ENCODE measurements at places on chromosomes 7 and 10.

- DNase-seq, result no peak
Measured at GRCh38 chr7:141387521-141388217, 163.5 kb upstream of the AGK start.

GRCh38 chr7:69962186-69963065, 364.2 kb downstream of the AUTS2 start:
- no peak for DNase-seq

GRCh38 chr7:128830231-128831177, at the start of gene FLNC:
Gene FLNC (plus strand): TSS chr7:128830406. CDS start chr7:128830638, 232 bp downstream.
- DNase-seq, result no peak

DNA sequence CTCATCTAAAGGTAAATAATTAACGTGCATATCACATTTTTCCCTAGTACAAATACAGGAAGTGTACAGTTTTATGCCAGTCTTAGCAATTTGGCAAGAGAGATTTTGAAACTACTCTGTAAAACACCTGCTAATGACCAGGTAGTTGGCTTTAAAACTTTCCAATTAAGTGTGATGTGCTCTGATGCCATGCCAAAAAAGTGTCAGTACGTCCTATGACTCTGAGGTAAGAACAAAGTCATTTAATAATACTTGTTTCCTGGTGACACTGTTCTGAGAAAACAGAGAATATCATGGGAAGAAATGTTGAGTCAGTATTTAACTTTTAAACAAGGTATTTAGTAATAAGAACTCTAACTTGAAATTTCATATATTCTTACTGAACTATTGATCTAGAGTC, 9.6 kb downstream of the PDZD8 start:
- DNase-seq, result no peak

DNA sequence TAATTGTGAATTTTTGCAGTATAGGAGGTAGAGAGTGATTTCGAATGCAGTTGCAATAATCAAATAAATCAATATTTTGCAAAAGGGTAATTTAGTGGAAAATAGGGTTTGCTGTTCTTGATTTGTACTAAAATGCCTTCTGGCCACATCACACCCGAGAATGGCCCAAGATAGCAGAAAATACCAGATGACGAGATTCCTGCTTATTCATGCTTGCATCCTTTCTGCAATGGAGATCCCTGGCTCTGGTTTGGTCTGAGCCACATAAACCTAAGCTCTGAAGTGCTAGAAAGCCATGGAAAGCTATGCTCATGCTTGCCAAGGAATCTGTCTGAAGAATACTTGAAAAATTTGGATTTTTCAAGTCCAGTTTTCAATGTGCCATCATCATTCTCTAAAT, 634.2 kb upstream of the COBL start:
- no peak for DNase-seq

- no peak for DNase-seq
Measured at GRCh38 chr10:3926675-3927525, 141.9 kb upstream of the KLF6 start.

DNA sequence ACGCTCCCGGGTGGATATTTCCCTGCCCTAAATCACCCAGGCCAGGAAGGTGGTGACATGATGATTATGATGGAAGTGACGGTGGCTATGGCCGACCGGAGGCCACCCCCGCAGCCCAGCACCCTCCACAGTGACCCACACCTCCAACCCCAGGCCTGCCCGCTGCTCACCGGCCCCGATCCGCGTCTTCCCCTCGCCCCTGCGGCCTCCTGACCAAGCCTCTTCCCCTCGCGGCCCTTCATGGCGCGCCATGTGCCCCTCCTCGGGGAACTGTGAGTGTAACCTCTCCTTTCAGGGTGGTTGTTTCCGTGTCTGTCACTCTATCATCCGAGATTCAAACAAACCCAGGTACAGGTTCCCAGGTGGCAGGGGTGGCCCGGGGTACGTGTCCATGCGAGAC, 78.3 kb downstream of the UNCX start:
- DNase-seq, result no peak

DNA sequence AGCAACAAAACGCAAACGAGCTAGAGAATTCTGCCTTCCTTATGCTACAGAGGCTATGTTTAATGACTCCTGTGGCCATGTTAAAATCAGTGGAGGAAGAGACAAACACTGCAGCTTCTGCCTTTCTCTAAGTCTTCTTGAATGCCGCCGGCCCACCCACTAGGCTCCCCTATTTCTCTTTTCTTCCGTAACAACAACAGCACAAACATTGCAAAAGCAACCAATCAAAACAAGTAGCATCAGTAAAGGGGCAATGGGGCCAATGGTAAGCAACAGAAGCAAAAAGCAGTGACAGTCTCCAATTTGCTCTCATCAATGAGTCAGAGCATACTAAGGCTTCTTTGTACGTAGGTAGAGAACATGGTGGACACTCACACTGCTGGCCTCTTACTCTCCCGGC, 26.8 kb downstream of the DNAJC1 start:
- DNase-seq, result no peak

DNA sequence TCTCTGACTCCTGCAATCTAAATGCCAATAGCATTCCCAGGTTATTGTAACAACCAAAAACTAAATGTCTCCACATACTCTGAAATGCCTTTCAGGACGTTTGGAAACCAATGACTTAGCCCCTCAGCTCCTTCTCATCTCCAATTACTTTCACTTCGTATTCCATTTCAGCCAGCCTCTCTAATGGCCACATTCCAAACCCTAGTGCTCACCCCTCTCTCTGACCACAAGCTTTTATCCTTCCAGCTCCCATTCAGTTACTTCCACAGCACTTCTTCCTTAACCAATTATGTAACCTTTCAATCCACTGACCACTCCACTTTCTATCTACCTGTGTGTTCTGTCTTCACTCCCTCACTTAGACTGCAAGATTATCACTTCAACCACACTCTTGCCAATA, 4.3 kb downstream of the NOC3L start:
- no peak for DNase-seq

GRCh38 chr7:106704000-106704840, 43.3 kb upstream of the CCDC71L start:
- DNase-seq, result no peak

DNA sequence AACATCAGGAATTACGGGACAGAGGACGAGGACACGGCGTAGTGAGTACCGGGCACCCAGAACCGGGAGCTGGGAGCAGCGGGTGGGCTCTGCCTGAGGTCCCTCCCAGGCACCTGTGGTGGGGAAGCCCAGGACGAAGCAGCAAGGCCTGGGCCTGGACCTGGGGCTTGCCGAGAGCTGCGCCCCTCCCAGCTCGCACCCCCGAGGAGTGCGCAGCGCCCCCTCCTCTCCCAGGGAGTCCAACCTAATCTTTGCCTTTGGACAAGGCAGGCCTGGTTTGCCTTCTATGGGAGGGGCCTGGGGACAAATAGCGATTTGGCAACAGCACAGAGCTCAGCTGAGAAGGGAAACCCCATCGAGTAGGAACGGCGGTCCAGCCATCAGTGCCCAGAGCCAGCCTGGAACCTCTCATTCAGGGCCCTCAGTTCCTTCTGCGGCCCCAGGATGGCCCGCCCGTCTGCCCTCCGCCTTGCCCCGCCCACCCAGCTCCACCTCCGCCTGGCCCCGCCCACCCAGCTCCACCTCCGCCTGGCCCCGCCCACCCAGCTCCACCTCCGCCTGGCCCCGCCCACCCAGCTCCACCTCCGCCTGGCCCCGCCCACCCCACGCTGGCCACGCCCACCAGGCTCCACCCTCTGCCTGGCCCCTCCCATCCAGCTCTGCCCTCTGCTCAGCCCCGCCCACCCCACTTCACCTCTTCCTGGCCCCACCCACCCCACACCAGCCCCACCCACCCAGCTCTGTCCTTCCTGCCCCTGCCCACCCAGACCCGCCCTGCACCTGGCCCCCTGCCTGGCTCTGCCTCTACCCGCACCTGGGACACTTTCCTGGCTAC, 32.5 kb upstream of the KNDC1 start:
- peak; percentile 28 for DNase-seq

GRCh38 chr7:107615910-107616680, 36.0 kb downstream of the BCAP29 start:
- no peak for DNase-seq

- DNase-seq, result no peak
Measured at GRCh38 chr7:116978006-116978405, 24.7 kb downstream of the ST7 start.

DNA sequence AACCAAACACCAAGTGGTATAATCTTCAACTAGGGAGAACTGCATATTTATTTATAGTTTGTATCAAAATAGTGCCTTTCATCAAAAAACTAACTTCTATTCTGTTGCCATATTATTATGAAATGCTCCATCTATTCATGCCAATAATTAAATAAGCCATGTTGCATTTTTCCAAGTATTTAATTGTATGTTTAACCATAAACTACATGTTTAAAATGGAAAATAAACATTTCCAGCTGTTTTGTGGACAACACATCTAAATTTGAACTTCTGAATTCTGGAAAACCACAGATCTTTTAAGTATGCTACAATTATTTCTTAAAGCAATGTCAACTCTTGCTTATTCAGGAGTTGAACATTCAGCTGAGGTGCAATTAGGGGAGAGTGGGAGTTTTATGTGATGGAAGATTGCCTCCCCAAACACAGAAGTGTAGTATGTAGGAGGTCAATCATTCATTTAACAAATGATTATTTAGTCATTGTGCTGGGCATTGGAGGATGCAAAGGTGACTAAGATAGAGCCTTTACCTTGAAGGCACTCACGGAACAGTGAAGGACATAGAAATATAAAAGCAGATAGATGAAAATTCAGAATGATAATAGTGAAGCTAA, 80.7 kb upstream of the PPP1R3C start:
- DNase-seq, result no peak

- no peak for DNase-seq
Measured at GRCh38 chr7:41576166-41576565, 126.7 kb downstream of the INHBA start.

DNA sequence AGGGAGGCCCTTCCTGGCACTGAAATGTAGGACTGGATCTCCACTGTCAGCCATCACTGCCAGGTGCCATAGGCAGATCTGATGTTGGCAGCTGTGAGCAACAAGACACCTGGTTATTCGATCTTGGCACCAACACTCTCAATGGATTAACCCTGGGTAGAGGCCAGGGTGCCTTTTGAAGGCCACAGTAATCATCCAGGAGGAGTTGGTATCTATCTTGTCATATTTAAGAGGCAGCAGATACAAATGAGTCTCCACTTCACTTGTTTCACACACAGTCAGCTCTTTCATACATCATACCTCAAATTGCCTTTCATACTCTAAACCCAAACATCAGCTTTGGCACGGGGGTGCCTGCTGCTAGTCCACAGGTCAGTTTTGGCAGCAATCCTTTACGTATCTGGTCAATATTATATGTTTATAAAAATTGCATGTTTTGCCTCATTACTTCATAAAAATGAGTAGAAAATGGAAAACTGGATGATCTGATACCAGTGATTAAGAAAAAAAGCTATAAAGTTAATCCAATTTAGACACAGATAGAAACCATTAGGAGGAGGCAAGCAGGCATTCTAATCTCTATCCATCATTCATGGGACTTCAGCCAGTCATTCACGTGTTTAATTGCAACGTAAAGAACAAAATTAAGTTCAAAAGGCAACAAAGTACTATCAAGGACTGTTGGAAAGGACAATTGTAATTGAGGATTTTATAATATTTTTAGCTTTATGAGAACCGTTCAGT, 12.7 kb upstream of the CACUL1 start:
- DNase-seq, result no peak

DNA sequence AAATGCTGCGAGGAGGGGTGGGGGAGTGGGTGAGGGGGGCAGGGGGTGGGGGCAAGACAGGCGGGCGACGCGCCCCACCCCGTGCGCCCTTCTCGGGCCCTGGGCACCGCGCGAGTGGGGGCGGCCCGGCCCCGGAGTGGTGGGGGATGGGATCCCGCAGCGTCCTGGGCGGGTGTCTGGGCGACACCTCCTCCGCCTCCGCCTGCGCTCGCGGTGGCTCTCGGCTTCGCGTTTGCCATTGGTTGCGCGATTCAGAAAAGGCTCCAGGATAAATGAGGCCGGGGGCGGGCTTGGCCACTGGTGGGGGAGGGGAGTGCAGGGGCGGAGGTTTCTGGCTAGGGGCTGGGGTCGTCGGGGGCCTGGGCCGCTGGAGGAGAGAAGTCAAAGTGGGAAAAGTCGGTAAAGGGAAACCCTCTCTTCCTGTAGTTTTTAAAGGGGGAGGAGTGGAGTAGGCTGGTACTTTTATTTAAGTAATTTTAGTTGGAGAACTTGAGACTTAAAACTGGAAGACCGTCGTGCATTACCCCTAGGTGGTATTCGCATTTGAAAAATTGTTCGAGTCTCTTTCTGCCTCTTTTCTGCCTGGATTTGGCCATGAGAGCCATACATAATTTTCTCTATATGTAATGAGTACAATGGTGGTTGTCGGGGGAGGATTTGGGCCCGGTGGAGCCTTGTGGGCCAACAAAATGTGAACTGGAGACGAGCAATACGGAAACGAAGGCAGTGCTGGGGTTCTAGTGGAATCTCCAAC, 992 bp upstream of the IGF2BP3 start:
- DNase-seq, result no peak

- no peak for DNase-seq
Measured at GRCh38 chr7:140639366-140640053, 1.1 kb downstream of the DENND2A start.

DNA sequence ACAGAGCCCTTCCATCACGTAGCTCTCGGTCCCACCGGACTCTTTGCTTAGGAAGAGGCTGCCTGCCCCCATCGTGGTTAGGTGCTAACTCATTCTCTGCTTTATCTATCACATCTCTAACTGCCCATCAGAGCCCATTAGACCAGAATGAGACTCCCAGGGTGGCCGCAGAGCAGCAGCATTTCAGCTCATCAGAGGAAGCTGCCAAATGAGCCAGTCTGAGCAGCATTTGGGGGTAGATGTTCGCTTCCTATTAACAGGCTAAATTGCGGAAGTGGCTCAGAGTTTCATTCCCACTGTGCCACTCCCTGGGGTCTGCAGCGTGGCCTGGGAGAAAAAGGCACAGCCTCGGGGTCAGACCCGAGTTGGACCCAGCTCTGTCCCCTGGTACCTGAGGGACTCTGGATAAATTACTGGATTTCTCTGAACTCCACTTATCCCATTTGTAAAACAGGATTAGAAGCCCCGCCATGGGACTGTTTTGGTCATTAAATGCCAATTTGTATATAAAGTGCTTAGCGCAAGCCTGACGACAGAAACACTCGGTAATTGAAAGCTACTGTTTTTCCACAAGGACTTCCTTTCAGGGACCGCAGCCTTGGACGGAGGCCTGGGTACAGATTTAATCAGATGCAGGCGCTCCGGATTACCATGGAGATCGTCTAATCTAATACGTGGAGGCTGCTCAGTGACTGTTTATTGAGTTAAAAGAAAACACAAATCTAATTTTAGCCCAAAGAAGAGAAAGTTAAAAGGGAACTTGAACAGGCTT, 73.8 kb upstream of the PRLHR start:
- DNase-seq, result no peak

DNA sequence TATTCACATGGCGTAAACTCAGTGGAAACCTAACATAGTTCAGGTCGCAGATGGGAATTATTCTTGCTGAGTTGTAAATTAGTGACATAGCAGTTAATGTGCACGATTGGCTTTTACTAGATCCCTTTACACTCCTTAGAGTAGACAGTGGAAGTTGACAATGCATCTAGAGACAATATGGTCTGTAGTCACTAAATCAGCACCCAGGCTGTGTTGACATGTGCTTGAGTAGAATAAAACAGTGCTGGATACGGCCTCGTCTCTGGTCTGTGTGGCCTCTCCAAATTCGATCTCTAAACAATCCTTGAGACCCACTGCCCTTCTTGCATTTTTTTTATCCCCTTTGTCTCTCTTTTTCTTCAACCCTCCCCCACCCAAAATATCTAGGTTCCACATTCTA, 615.7 kb downstream of the SORCS1 start:
- DNase-seq, result no peak

- DNase-seq, result no peak
Measured at GRCh38 chr7:157359581-157359980, 22.8 kb downstream of the DNAJB6 start.
